ENCODE measurements at places on chromosomes 4 and X.

- DNase-seq = no peak
Measured at GRCh38 chrX:22445880-22446279, 173.2 kb downstream of the CBLL2 start.

DNA sequence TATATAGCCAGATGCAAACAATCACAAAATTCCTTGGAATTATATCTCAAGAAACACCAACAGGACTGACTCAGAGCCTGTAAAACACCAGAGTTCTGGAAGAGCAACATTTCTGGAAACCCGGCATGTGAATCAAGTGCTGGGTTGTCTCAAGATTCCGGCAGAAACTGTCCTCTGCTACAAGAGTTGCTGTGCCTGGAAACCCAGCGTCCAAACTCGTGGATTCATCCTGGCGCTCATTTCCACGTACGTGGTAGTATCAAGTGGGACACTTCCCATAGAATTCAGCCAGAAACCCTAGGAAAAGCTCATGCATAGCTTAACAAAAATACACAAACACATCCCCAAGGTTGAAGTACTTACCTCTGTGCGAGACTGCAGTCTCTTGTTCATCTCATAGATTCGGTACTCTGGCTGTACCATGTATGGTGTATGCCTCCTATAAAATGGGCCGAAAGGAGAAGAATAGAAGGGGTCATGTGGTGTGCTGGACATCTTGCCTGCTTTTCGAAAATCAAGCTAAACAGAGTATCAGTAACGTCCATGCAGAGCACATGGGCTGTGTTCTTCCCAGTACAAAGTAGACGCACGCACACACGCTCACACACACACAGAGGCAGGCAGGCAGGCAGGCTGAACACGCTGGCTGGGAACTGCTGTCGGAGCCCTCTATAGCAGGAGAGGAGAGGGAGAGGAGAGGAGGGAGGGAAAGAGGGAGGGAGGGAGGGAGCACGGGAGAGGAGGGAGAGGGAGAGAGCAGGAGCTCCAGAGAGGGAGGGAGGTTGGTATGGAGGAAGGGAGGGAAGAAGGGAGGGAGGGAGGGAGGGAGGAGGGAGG lies at the start of gene LDB2:
Gene LDB2, minus strand, starts transcription at position 655 of the 837 bp plus-strand sequence.
- no peak for DNase-seq

- no peak for DNase-seq
Measured at GRCh38 chr4:128716338-128716737, 93.2 kb upstream of the JADE1 start.

DNA sequence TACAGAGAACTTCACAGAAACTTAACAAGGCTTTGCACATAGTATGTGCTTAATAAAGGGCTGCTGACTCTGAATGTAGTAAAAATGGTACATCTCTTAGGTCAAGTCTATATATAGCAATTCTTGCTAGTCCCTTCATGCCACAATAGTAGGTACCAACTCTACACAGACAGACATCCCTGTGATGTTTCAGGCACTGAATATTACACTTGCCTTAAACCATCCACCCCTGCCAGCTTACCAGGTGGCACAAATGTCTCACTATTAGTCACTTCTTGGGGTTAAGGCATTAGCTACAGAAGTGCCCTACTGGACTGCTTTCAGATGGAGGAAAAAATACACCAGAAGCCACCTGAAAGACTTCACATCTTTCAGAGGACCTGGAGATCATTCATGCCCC lies 86.3 kb upstream of the CITED1 start:
- no peak for DNase-seq

DNA sequence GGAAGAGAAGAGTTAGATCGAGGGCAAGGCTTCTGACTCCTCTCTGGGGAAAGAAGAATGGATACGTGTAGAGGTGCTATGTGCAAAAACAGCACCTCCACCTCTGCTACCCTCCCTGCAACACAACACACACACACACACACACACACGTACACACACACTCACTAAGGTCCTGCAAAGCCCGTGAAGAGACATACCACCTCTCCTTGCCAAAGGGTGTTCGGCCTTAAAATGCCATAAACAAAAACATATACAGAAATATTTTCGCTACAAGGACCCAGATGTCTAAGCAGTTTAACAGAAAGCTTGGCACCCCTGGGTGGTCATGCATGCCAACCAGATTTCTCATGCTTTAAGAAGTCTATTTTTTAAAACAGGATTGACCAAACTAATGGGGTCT lies 1.5 kb downstream of the TIFA start:
- no peak for DNase-seq

- DNase-seq = no peak
Measured at GRCh38 chr4:89314291-89314690, 6.7 kb upstream of the GPRIN3 start.

All from CD4-positive, CD25-positive, alpha-beta regulatory T cell (primary cell).